NCI-H187 (cell line): ENCODE measurements at places on chromosomes 3 and 15.

- DNase-seq: no peak
These were observed 11.3 kb upstream of the DLG1 start for GRCh38 chr3:197309528-197310361.

- DNase-seq: peak; percentile 31
These were observed 14.0 kb upstream of the SSUH2 start for GRCh38 chr3:8658306-8659212.

DNA sequence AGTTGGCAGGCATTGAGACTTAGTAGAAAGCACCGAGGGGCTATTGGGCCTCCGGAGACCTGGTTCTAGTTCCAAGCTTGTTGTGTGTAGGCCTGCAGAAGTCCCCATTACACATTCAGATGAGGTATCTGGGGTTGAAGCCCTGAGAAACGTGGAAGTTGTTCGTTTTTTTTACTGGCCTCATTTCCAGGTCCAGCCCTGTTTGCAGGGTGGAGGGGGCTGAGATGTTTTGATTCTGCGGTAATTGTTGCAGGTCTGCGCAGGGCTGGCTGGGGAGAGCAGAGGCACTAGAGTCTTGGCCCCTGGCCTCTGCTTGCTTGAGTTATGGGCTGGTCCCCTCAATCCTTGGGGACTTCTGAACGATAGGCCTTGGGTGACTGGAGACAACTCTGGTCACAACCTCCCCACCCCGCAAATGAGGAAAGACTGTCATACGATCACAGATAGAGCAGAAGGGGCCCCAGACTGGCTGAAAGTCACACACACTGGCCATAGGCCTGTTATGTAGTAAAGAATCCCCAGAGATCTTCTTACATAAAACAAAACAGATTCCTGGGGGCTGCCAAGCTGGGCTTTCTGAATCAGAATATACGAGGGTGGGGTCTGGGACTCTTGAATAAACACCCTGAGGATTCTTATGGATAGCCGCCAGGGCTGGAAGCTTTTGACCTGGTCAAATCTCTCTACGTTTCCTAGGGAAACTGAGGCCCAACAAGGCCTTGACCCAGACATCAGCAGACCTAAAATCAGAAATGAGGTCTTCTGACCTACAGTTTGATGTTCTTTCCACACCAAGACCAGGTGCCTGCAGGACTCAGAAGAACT is 15.6 kb downstream of the KBTBD13 start:
- no peak for DNase-seq

- no peak for DNase-seq
These were observed 9.2 kb downstream of the TM4SF1 start for GRCh38 chr3:149368201-149368673.

DNA sequence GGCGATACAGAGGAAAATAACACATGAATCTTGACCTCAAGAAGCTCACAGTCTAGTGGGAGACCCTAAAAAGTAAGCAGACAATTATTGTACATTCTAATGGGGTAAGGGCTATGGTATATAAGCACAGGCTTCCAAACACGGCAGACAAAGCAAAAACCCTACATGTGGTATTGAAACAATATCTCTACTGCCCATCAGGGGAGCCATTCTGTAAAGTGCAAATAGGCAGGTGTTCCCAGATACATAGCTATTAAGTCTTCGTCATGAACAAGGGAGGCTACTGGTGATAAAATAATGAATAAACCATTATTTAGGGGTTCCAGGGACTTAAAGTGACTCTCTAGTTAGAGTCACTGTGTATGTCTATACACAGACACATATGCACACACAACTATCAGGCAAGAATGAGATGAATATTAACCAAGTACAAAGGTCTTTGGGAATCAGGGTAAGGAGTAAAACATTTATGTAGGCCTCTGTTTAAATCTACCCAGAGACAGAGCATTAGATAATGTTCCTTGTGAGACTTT is 38.7 kb upstream of the ASB14 start:
- no peak for DNase-seq

DNA sequence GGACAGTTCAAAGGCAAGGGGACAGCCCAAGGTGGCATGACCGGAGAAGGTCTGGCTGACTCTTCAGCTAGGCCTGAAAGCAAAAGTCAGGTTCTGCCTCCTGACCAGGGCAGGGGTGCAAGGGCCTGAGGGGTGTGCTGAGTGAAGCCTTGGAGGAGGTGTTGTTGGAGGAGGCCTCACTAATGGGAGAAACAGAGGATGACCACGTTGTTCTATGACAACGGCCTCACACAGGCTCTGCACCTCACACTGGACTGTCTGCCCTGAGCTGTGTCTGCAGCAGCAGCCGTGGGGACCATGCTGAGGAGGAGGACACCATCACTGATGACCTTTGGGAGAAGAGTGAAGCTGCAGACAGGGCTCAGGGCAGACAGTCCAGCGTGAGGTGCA is 116.9 kb upstream of the ABHD17C start:
- no peak for DNase-seq

DNA sequence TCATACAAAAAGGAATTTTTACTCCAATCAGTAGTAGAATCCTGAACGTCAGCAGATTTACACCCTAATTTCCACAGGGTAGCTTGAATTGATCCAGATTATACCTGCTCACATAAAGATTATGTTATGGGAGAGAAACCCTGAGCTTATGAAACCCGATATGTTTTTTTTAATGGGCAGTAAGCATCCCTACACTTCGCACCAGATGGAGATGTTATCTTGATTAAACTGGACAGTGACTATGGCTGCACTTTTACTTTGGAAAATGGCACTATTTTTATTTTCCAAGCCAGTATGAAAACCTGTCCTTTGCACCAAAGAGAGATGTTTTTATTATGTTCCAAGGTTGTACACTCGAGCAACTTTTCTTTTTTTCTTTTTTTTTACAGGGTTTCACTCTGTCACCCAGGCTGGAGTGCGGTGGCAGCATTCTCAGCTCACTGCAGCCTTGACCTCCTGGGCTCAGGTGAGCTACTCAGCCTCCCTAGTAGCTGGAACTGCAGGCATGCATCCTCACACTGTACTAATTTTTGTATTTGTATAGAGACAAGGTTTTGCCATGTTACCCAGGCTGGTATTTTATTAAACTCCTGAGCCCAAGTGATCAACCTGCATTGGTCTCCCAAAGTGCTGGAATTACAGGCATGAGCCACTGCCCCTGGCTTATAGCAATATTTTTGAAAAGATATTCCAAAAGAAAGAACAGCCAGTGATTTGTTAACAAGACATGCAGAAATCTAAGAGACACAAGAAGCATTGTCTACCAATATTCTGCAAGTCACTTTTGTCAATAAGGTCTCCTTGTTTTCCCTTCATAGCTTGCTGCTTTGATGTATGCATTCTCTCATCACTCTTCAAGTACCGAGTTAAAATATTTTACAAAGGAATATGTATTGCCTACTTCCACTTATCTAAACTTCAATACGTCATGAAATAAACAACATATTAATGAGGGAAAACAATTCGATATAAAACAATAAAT is 1412.6 kb downstream of the ZPLD1 start:
- DNase-seq: no peak

DNA sequence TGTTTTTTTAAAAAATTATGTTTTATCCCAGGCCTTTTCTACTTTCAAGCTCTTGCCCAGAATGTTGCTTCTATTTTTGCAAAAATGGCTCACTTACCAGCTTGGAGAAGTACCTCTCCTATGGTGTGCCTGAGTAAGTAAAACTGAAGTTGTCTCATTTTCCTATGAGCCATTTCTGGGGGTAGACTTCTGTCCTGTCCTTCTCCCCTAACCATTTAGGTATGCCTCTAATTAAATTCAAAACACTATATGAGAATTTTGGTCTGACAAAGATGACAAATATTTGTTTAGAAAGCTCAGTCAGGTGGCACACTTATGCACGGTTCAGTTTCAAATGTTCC is 282.5 kb upstream of the ICE2 start:
- no peak for DNase-seq

DNA sequence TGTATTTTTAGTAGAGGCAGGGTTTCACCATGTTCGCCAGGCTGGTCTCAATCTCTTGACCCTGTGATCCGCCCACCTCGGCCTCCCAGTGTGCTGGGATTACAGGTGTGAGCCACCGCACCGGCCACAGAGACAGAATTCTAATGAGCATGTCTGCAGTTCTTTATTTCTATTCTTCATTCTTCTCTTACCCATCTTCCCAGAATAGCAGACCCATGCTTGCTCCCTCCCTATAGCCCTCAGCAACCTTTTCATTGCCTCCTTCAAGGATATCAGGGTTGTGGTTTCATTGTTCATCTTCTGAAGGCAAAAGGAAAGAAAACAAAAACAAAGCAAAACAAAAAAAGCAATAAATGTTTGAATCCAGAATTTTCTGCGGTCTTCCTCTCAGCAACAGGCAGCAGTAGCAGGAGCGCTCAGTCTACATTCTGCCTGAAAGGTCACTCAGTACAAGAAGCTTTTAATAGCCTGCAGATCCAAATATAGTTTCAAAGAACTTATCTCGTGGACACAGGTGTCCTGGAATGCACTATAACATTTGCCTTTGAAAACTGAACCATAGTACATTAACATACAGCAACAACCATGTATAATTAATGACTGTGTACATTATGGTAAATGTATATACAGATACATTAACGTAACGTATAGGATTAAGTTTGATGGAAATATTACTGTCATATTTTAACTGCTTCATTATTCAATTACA is at the start of gene SMCO1:
TSS of gene SMCO1 (minus strand) at position 434 of the 709 bp plus-strand sequence. CDS start at position 297, 137 bp downstream.
- DNase-seq: no peak

GRCh38 chr3:186109897-186110803 is 1.3 kb upstream of the ETV5 start:
- no peak for DNase-seq

GRCh38 chr3:104206925-104207324 is 1159.8 kb upstream of the ALCAM start:
- no peak for DNase-seq

- no peak for DNase-seq
These were observed 151.4 kb downstream of the ATP10A start for GRCh38 chr15:25711691-25712090.

DNA sequence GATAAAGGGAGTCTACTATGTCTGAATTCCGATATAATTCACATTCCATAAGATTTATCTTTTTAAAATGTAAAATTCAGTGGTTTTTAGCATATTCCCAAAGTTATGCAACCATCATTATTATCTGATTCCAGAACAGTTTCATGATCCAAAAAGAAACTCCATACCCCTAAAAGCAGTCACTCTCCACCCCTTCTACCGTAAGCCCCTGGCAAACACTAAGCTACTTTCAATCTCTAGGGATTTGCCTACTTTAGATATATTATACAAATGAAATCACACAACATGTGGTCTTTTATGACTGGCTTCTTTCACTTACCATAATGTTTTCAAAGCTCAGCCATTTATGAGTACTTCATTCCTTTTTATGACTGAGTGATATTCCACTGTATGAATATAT is 65.6 kb downstream of the TMEM212 start:
- no peak for DNase-seq

DNA sequence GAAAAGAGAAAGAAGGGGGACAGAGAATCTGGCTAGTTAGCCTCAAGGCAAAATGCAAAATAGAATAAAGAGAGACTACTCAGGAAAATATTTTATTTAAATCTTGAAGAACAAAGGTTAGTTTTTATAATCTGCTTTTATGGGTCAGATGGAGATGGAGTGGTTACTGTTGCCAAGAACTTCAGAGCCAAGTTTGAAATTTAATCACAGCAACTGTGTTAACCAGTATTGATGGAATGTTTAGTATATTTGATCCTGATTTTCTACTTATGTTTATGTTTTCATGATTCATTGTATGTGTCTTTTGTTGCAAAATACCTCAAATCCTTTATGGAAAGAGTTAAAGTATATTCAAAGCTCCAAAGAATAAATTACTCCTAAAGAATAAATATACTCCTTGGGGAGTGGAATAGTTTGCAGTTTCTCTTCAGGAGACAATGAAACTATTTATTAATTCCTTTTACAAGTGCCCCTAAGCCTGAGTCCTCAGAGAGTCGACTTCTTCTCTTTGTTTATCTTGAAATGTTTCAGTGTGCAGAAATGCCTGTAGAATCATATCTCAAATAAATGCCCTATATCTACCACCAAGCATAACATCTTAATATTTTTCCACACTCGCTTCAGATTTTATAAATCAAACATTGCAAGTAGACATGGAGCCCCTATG is 60.9 kb upstream of the THSD4 start:
- no peak for DNase-seq

GRCh38 chr3:30481241-30481640 is 125.2 kb upstream of the TGFBR2 start:
- no peak for DNase-seq
